Activated CD4-positive, alpha-beta T cell treated with anti-CD3 and anti-CD28 coated beads, Interleukin-2, amount 50 U/mL, for 24 hours (primary cell): ENCODE measurements at places on chromosomes 16 and 17.

DNA sequence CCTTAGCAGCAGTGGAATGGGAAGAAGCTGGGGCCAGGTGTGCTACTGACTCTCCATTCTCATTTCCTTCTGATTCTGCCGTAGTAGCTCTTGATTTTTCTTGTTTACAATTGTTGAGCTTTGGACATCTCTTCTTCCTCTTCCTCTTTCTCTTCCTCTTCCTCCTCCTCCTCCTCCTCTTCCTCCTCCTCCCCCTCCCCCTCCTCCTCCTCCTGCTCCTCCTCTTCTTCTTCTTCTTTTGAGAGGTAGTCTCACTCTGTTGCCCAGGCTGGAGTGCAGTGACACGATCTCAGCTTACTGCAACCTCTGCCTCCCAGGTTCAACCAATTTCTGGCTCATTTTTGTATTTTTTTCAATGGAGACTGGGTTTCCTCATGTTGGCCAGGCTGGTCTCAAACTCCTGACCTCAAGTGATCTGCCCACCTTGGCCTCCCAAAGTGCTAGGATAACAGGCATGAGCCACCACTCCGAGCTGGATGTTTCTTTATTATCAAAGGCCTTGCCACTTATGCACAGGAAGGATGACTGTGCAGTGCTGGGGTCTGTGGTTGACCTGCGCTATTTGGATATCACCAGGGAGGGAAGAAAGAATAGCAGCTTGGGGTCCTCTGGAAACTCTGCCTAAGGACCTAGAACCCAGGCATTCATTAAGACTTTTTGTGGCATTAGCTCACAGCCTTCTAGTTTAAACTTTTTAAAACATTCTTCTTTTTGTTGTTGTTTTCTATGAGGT, 127.8 kb upstream of the KCNJ16 start:
- DNase-seq, result no peak

- DNase-seq, result no peak
Measured at GRCh38 chr17:54780238-54780637, 120.4 kb upstream of the TOM1L1 start.

GRCh38 chr17:79979221-79979741, 56.4 kb downstream of the TBC1D16 start:
- no peak for DNase-seq

DNA sequence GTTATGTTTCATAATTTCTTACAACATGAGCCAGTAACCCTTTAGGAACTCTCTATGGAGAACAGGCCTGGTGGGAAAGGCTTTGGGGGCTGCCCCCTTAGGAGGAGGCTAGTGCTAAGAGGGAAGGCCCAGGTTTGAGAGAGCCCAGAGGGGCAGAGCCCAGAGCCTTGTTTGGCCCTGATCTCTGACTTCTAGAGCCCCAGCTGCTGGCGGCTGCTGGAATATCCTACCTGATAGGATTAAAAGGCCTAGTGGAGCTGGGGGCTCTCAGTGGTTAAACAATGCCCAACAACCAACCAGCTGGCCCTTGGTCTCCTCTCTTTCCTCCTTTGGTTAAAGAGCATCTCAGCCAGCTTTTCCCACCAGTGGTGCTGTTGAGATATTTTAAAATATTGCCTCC, 54.1 kb downstream of the IGF2BP1 start:
- no peak for DNase-seq
